ENCODE measurements at places on chromosomes 1 and 21. TPM values are rescaled to one million over a fixed set of nuclear protein-coding genes. Genes with fewer than 3 reads are reported as not detected.

DNA sequence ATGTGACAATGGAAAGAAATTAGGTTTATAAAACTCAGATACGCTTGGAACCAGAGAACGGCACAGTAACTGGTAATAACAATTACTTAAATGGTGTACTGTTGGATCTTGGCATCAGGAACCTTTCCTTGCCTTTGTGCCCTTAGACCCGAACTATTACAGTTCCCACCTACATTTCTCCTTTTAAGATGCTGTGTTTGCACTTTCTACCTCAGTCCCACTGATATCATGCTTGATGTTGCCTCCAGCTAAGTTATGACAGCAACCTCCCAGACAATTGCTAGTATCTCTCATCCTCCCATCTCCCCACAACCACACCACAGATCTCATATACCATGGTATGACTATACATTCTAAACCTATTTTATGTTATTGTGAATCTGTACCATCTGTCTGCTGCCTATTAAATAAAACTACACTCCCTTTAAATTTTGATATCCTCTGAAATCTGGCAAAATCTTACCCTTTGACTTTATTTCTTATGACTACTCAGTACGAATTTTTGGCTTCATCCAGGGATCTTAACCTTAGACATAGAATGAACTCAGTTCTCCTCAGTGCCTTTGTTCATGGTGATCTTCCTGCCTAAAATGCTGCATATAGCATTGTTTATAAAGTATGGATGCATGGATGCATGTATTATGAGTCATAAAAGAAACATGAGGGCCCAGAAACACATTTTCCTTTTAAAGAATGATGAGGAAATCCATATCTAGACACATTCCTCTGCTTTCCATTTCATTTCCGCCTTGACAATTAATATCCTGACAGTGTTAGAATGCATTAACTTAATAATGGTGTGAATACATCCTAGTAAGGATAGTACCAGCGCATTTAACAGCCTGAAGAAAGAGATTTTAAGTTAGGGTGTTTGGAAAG is 64.1 kb downstream of the LRRC8D start:
- peak; percentile 14 for DNase-seq

DNA sequence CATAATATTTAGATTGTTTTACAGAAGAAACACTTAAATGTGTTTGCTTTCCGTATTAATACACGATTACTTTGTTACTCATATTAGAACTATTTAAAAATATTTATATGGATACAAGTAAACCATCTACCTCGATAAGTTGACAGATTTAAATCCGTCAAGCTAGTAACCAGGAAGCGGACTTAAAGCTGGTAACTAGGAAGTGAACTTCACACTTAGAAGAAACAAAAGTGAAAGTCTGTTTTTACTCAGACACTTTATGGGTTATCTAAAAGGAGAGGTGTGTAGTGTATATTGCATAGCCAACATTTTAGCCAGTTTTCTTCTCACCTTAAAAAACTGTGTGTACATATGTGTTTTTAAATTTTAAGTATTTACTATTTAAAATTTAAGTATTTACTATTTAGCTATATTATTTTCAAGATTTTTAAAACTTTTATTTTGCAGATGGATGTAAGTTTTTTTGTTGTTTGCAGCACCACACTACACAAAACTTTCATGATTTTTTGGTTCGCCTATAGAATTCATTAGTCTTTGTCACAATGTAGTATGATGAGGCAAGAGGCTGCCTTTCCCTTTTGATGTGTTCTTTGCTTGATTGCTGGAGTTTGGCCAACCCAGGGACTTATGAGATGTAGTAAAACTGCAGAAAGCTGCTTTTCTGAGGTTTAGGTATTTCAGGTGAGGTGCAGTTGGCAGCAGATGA is 2.7 kb downstream of the USP25 start:
- peak; percentile 23 for DNase-seq

DNA sequence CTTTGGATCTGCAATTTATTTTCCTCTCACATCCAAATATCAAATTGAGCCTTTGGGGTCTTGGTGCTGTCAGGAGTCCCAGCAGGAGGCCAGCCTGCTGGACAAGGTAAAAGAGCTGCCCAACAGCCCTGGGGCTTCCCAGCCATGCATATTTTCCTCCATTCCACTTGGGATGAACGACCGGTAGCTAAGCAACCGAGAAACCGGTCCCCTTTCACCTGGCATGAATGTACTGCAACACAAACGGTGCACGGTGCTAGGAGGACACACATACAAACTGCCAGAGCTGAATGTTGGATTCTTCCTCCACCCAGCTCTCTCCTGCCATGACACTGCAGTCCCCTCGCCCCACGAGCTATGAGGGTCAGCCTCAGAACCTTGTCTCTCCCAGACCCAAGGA is 42.7 kb downstream of the BCAR3 start:
- DNase-seq = no peak

PTPRC gene
- total RNA-seq = not detected

DNA sequence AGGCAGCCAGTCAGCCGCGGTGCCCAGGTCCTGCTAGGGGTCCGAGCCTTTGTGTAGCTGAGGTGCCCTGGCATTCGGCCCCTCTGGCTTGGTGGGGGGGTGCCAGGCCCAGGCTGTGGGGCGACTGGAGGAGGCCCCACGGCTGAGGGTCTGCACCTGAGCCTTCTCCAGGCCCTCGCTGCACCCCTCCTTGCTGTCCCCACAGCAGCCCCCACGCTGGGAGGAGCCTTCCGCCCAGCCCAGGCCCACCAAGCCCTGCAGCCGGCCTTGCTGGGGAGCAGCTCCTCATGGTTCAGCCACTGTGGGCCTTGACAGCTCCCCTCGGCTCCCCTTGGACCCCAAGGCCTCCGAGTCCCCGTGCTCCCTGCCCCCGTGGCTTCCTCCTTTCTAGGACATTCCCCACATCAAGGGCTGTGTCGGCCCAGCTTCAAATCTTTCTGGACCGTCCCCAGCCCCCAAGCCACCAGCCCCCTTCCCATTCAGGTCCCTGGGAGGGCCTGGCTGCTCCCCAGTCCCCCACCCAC is 67.8 kb downstream of the MORN1 start:
- DNase-seq = no peak

- no peak for DNase-seq
Measured at GRCh38 chr1:30663596-30664091, 59.7 kb downstream of the MATN1 start.

DNA sequence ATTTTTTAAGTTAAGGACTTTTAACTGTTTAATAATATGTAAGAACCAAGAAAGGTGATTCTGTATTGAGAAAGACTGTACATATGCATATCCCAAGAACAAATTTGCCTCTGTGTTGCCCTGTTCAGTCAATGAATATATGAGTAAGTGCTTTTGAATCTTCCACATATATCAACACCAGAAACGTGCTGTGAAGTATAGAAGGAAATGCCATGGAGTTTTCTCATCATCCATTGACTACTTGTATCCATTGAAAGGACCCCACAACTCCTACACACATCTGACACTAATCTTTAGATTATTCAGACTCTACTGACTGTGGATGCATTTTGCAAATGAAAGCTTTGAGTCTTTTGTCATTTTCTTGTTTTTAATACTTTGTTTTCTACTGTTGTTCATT is 366.9 kb downstream of the S1PR1 start:
- no peak for DNase-seq

- no peak for DNase-seq
Measured at GRCh38 chr1:221289103-221289502, 409.9 kb downstream of the HLX start.

MYOM3 gene
- total RNA-seq = 0.03 TPM

DNA sequence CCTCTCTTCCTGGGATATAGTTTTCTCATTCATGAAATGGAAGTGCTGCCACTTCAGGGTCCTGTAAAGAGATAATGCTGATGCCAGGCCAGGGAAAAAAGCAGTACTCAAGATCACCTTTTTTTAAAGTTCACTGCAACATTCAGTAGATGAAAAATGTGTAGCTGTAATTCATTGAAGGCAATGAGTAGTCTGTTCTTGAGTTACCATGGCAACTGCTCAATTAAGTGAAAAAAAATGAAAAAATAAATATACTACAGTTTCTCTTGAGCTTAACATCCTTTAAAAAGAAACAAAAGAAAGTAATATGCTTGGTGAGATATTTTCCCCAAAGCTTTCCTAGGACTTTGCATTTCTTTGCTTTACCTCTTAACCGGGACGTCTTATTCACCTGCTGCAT is 183.3 kb downstream of the AK5 start:
- DNase-seq = no peak

DNA sequence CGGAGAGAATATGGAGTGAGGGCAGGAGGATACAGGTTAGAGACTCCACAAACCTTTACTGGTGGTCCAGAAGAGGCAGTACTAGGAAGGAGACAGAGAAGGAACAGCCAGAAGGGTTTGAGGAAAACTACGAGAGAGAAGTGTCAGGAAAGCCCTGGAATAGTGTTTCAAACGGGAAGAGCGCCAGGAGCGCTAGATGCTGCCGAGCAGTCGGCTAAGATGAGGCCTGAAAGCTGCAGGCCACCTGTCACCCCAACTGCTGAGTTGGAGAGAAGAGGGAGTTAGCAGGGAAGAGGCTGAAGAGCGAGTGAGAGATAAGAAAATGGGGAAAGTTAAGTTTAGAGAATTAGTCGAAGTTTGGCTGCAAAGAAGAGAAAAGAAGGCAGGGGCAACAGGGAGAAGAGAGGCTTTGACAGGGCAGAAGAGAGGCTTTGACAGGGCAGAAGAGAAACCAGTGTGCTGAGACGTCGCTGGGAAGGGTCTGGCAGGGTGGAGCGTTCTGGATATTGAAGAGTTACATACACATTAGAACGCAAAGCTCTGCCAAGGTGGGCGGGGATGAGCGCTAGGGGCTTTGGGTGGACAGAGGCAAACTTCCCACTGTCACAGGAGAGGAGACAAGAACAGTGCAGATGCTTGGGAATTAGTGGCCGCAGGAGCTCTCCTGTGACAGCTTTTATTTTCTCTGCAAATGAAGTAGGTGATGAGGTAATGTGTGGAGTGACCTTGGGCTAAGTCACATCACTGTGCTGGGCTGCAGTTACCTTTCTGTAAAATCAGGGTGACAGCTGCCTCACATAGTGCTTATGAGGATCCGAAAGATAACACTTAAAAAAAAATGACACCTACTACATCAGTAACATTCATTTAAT is 31.2 kb downstream of the PCSK9 start:
- no peak for DNase-seq

- no peak for DNase-seq
Measured at GRCh38 chr1:18548643-18549042, 67.9 kb downstream of the KLHDC7A start.

CFH gene
- 85.4 TPM for total RNA-seq

GRCh38 chr1:94795434-94795833 is 24.7 kb upstream of the SLC44A3 start:
- DNase-seq = no peak

DYRK3 gene
- 3.9 TPM for total RNA-seq

ATP6V1G3 gene
- not detected for total RNA-seq

DNA sequence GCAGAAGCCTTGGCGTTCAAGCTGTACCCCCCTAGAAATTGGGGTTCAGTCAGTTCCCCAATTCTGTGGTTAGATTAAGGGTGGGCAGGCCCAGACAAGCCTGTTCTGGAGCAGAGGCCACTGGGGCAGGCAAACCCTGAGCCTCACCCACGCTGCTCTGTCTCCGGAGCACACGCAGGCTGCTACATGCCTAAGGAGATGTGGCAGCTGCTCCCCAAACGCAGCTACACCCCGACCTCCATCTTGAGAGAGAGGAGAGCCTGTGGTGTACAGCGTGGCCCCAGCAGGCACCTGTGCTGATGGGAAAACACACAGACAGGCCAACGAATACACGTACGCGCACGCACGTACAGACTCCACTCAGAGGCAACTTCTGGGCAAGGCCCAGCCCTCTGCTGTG is 33.9 kb upstream of the GRHL3 start:
- no peak for DNase-seq

Data from SJSA1 (cell line).